CD14-positive monocyte (primary cell): ENCODE measurements at places on chromosomes 4 and X. TPM values are rescaled to one million over a fixed set of nuclear protein-coding genes. Genes with fewer than 3 reads are reported as not detected.

DNA sequence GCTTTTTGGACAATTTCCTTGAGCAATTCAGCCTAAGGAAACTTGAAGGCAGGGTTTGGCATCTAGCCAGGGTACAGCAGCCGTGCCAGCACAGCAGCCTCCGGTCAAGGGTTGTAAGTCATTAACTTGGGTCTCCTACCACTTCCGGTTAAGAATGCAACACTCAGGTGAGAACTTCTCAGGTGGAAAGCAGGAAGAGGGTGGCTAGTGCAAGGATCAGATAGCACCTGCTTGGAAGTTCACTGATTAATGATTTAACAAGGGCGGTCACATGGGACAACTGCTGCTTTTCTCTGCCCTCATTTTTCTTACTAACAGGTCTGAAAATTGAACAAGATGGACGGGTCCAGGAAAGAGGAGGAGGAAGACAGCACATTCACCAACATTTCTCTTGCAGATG is 30.1 kb upstream of the SCOC start:
- H3K4me3 ChIP-seq = no peak overlapping the region
- H3K27ac ChIP-seq = no peak overlapping the region
- H3K36me3 ChIP-seq = no peaks in the 10 kb centered on the region
- no peak for DNase-seq

DNA sequence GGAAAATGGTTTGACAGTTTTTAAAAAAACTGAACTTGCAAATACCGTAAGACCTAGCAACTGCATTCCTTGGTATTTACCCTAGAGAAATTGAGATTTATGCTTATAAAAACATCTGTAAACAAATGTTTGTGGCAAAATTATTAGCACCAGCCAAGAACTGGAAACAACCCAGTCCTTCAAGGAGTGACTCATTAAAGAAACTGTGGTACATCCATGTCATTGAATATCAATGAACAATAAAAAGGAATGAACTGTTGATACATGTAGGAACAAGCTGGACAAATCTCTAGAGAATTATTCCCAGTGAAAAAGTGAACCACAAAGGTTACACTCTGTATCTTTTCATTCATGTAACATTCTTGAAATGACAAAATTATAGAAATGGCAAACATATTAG is 240.2 kb upstream of the ADAMTS3 start:
- H3K27me3 ChIP-seq = no peaks in the 10 kb centered on the region
- H3K4me3 ChIP-seq = no peak overlapping the region
- no peaks in the 10 kb centered on the region for H3K36me3 ChIP-seq
- DNase-seq = no peak

GRCh38 chr4:22440999-22441398 is 74.9 kb downstream of the ADGRA3 start:
- no peaks in the 10 kb centered on the region for H3K27me3 ChIP-seq
- no peak overlapping the region for H3K4me3 ChIP-seq
- no peaks in the 10 kb centered on the region for H3K4me1 ChIP-seq
- H3K36me3 ChIP-seq = no peaks in the 10 kb centered on the region

GRCh38 chr4:16183604-16184003 is 42.7 kb downstream of the TAPT1 start:
- no peak for DNase-seq
- H3K27me3 ChIP-seq = no peaks in the 10 kb centered on the region
- H3K4me3 ChIP-seq = no peak overlapping the region
- peaks cover 55% of the 10 kb centered on the region for H3K36me3 ChIP-seq
- H3K27ac ChIP-seq = no peak overlapping the region

GRCh38 chr4:72971572-72971971 is 97.9 kb downstream of the COX18 start:
- H3K4me3 ChIP-seq = no peak overlapping the region
- H3K27ac ChIP-seq = no peak overlapping the region
- H3K27me3 ChIP-seq = no peaks in the 10 kb centered on the region

GRCh38 chr4:150402871-150403272 is 179.1 kb upstream of the MAB21L2 start:
- H3K4me3 ChIP-seq = no peak overlapping the region
- H3K36me3 ChIP-seq = no peaks in the 10 kb centered on the region
- DNase-seq = no peak

Gene MANBA
- polyA plus RNA-seq = 87.4 and 88.7 TPM in 2 replicates

Gene MEPE
- not detected for polyA plus RNA-seq

Gene TFDP3
- not detected for polyA plus RNA-seq
